ENCODE measurements at places on chromosomes 13 and 19.

- DNase-seq: no peak
Observed at GRCh38 chr19:34269081-34269480, 14.7 kb downstream of the GARRE1 start.

GRCh38 chr13:39929583-39929982 is 274.1 kb downstream of the COG6 start:
- DNase-seq: no peak

GRCh38 chr13:112456138-112457056 is 80.2 kb downstream of the SPACA7 start:
- DNase-seq: no peak

DNA sequence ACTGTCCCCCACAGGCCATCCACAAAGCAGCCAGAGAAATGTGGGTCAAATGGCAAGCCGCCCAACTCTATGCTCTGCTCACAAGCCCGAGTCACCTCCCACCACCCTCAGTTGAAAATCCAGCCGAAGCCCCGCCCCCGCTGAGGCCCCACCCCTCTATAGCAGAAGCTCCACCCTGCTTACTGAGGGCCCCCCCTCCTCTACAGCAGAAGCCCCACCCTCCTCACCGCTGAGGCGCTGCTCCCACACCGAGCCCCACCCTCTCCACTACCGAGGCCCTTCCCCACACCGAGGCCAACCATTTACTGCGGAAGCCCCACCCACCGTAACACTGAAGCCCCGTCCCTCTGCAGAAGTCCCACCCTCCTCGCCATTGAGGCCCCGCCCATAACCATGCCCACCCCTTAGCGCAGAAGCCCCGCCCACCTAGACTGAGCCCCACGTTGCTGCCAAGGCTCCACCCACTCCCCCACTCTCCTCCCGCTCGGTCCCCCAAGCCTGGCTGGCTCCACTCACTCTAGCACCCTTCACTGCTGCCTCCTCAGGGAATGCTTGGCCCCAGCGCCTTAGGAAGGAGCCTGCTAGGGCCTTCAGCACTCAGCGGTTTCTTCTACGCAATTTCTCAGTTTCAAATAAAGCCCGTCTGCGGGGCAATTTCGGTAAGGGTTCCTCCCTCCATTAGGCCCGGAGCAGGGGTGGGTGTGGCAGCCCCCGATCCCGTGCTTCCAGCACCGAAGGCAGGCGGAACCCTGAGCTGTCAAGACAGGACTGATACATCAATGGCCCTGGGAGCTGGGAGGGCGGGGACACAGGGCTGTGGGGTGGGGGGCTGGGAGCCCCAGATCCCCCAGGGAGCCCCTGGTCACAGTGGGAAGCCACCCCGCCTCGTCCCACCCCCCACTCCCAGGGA is 9.0 kb upstream of the MYDGF start:
- no peak for DNase-seq

DNA sequence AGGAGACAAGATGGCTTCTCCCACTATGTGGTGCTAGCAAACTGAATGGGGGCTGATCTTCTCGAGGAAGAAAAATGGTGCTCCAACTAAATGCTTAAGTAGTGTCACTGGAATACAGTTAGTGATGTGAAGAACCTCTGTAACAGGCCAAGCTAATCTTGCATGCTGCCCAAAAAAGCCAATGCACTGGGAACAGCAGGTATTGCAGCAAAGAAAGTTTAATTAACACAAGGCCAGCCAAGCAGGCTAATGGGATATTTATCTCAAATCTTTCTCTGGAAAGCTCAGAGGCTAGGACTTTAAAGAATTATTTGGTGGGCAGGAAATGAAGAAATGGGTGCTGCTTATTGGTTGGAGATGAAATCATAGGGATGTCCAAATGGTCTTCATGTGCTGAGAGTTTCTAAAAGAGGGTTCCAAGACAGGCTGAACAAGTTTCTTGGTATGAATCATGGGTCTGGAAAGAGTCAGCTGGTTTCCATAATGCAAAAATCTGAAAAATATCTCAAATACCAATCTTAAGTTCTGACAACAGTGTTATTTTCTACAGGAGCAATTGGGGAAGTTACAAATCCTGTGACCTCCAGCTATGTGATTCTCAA is 1550.5 kb downstream of the SLITRK5 start:
- no peak for DNase-seq

DNA sequence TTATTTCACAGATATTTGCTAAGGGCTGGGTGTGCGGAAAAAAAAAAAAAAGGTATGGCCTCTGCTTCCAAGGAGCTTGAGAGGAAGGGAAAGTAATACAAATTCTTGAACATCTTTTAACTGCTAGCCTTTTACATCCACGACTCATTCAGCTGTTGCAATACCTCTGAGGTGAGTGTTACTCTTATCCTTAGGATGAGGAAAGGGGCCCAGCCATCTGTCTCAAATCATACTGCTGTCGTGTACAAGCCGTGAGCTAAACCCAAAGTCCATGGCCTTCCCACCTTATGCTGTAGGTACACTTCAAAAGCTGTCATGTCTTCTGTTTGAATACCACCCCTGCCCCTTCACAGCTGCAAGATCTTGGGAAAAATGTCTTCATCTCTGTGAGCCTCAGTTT is 146.8 kb downstream of the KCNRG start:
- DNase-seq: no peak

- no peak for DNase-seq
Observed at GRCh38 chr13:41847216-41847615, 113.7 kb downstream of the VWA8 start.

GRCh38 chr13:36133950-36134626 is 2.9 kb upstream of the DCLK1 start:
- DNase-seq: no peak

DNA sequence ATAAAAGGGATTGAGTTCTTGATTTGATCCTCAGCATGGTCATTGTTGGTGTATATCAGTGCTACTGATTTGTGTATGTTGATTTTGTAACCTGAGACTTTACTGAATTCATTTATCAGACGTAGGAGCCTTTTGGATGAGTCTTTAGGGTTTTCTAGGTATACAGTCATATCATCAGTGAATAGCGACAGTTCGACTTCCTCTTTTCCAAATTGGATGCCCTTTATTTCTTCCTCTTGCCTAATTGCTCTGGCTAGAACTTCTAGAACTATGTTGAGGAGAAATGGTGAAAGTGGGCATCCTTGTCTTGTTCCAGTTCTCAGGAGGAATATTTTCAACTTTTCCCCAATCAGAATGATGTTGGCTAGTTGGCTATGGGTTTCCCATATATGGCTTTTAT is 27.0 kb downstream of the POMP start:
- DNase-seq: no peak

GRCh38 chr13:111485491-111486250 is 165.2 kb downstream of the TEX29 start:
- no peak for DNase-seq

DNA sequence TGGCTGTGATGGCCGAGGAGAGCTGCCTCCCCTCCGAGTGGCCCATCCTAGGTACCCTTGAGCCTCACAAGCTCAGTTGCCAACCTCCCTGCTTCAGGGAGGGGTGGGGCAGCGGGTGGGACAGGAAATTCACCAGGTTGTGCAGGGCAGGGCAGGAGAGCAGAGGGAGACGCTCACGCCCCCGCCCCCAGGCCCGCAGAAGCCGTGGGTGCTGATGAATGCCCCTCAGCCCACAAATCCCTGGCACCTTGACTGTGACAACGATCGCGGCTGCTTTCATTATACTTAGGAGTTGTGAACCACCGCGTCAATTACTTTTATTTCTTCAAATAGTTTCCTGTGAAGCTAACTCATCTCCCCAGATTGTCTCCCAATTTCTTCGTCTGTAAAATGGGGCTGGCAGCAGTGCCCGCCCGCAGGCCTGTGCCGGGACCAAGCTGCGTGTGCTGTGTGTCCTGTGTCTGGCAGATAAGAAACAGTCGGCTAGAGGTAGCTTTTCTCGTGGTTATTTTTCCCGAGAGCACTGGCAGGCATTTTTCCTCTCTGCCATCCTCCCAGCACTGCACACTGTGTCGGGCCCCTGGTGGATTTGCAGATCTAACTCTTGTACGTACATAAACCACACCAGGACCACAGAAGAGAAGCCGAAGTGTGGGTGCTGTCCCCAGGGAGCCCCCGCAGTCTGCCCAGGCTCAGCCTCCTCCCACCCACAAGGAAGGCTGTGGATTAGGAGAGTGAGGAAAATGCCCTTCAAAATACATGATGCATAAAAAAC is 7.9 kb upstream of the RASA3 start:
- no peak for DNase-seq

Data from NCI-H1436 treated with DMSO at 0.1 percent for 48 hours (cell line).